ENCODE measurements at places on chromosomes 3 and 15. TPM values are rescaled to one million over a fixed set of nuclear protein-coding genes. Genes with fewer than 3 reads are reported as not detected.
A peak's percentile ranks its signal among the peaks of the same experiment; 100 is the strongest.

DNA sequence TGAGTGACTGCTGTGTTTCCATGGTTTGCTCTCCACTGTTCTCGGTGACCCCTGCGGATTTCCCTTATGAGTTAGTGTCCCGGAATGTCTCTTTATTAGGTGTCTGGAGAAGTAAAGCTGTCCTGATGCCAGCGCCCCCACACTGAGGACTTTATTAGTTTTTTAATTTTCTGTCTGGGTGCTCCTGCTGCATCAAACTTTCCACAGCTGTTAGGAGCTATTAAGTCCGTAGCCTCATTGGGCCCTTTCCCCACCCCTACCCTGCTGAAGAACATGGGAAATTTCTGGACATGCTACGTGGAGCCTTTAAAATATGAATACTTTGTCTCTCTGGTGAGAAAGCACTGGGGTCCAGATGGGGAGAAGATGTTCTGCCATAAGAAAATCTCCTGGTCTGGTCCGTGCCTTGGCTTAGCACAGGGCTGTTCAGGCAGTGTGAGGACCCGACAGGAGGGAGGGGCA is 161.7 kb upstream of the HES1 start:
- DNase-seq, result no peak

DNA sequence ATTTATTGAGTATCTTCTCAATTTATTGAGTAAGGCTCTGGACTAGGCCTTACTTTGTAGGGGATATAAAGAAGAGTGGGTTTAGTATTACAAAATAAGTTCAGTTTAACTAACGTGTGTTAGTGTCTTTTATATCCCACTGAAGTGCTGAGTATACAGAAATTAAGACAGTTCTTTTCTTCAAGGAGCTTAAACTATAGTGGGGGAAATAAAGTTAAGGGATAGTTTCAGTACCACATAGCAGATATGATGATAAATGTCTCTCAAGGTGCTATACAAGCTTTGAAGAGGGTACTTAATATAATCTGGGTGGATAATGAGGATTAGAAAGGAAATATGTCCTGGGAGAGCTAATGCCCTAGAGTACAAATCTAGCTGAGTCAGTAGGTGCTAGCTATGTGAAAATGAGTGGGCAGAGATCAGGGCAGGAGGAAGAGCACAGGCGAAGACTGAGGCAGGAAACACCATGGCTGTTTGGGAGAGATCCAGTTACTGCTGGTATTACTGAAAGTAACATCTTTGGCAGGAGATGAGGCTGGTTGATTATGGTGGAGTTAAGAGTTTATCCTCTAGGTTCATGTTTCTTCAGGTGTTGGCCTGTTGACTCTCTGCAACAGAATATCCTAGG is 46.0 kb downstream of the TEX9 start:
- DNase-seq, result no peak

- no peak for DNase-seq
These were observed 8.6 kb upstream of the RPL29 start for GRCh38 chr3:52004163-52004787.

DNA sequence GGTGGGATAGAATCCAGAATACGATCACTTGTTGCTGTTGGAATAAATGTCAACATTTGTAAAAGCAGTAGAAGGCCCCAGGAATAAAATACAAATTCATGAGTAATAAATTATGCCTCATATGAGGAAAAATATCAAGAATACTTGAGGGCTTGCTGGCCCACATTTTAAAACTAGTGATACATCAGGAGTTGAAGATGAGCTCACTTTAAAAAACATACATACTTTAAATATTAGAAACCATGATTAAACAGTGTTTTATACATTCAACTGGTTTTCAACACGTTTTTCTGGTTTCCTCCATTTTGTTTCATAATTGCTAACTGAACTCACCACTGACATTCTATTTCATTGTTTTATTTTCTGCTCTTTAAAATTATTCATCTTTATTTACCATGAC is 141.4 kb downstream of the TFG start:
- no peak for DNase-seq

GRCh38 chr15:49083401-49084284 is 37.4 kb upstream of the SECISBP2L start:
- DNase-seq, result no peak

GRCh38 chr3:8555113-8555661 is 53.6 kb downstream of the LMCD1 start:
- DNase-seq, result peak; percentile 61

GRCh38 chr15:38577424-38577987 is 12.9 kb upstream of the RASGRP1 start:
- no peak for DNase-seq

The ISLR gene
- 3.6 TPM for polyA plus RNA-seq

The LRRC3B gene
- polyA plus RNA-seq, result 0.44 TPM

Measured in stomach (tissue), 19 donors.